Tongue (tissue), 3 donors: ENCODE measurements at places on chromosomes 1 and 21. TPM values are rescaled to one million over a fixed set of nuclear protein-coding genes. Genes with fewer than 3 reads are reported as not detected.

DNA sequence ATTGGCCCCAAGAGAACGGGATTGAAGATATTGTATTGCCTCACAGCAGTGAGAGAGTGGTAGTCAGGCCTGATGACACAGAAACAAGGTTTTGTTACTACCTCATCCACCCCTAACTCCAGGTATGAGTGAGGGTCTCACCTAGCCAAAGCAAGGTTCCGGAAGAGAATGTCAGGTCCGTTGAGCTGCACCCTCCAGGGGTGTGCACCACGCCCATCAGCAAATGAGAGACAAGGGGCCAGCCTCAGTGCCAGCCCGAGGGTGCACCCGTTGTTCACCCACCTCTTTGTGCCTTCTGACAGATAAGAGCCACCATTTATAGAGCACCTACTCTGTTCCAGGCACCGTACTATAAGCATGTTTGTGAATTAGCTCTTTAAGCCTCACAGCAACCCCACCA is 121.9 kb upstream of the IPO9 start:
- no peak for DNase-seq

DNA sequence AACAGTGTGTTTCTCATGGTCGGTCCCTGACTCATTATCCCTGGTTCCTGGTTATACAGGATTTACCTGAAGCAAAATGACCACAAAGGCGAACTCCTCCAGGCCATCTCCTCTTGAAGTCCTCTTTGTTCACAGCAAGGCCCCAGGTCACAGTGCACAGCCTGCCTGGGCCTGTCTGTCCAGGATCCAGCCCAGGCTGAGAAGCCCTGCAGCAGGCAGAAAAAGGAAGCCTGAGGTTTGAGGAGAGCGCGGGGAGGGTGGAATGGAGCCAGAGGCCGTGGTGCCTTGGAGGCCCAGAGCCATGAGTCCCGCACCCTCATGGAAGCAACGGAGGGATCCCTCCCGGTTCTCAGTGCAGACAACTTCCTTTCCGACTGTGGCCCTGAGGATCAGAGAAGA is 136.8 kb upstream of the IRF2BP2 start:
- DNase-seq: no peak

- peak; percentile 57 for DNase-seq
These were observed 294.5 kb downstream of the RRAGC start for GRCh38 chr1:38565020-38565491.

- DNase-seq: no peak
These were observed 182.6 kb upstream of the ARHGEF16 start for GRCh38 chr1:3271866-3272265.

GRCh38 chr21:23887725-23888306 is 1719.5 kb downstream of the MRPL39 start:
- DNase-seq: no peak

DNA sequence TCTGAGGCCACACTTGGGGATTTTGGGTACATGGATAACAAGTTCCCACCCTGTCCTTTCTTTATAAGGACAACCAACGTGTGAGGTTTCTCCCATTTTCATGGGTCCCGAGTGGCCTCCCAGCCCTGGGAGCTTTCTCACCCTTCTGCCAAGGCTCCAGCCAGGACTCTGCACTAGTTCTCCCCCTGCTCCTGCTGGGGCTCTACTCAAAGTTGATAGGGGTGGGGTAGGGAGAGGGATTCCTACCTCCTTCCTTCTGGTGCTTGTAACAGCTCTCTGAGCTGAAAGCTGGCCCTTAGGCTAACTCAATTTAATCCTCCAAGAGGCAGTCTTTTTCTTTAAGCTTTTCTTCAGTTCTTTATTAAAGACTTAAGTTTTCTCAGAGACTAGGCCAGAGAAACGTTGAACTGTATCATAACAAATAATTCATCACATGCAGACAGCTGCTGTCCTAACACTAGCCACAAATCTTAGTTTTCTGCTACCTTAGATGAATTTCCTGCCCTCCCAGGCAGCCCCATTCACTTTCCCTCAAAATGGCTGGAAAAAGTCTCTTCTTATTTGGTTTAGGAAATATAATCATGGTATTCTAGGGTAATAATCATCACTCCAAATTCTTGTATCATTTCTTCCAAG is 22.4 kb upstream of the DR1 start:
- DNase-seq: no peak

DNA sequence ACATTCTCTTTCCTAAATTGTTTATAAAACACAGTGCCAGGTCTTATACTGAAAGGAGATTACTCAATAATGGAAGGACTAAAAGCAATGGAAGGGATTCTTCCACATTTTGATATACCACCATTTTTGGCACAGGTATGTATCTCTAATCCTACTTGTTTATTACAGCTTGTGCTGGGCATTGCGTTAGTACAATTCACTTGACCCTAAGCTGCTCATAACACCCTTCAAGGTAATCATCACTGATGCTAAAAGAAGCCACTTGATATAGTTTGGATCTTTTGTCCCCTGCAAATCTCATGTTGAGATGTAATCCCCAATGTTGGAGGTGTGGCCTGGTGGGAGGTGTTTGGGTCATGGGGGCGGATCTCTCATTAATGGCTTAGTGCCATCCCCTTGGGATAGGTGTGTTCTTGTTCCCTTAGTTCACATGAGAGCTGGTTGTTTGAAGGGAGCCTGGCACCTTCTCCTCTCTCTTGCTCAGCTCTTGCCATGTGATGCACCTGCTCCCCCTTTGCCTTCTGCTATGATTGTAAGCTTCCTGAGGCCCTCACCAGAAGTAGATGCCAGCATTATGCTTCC is 71.1 kb downstream of the NIBAN1 start:
- no peak for DNase-seq

GRCh38 chr1:236072001-236072400 is 7.1 kb upstream of the NID1 start:
- DNase-seq: no peak

DNA sequence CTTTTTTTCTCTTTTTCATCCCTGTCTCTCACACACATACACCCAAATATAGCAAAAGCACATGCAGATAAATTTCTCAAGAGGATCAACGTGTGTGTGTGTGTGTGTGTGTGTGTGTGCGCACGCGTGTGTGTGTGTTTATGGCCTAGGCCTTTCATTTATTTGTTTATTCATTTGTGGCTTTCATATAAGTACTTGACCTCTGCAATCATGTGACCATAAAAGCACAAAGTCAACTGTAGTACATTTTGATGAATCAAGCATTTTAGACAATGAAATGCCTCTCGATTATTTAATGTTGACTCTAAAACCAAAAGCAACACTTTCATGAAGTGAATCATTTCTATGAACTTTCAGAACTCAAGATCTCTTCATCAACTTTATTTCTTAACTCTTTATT is 194.1 kb upstream of the ADGRL2 start:
- no peak for DNase-seq

GRCh38 chr1:242086093-242086492 is 87.2 kb upstream of the MAP1LC3C start:
- no peak for DNase-seq

DNA sequence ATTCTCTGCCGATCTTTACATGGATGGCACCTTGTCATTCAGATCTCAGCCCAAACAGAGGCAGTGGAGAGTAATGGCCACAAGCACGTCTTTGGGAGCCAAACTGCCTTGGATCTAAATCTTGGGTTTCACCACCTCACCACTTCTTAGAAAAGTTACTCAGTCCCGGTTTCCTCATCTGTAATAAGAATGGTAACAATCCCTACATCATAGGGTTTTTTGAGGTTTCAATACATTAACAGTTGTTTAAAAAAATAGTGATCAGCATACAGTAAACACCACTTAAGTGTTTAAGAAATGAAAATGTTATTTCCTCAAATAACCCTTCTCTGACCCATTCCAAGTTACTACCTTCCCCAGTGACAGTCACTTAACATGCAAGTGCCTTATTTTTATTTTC is 38.5 kb upstream of the KCNA3 start:
- no peak for DNase-seq

GRCh38 chr1:150572918-150573647 is 6.3 kb downstream of the MCL1 start:
- no peak for DNase-seq

FOXD3 gene
- 8.2 TPM for total RNA-seq

RIPPLY3 gene
- 0.72 TPM for total RNA-seq

KCNA3 gene
- total RNA-seq: 0.72 TPM

CFAP74 gene
- 0.62 TPM for total RNA-seq

SERTAD4 gene
- total RNA-seq: 7.0 TPM

GPX7 gene
- total RNA-seq: 138 TPM

GBP2 gene
- 11.8 TPM for total RNA-seq

MNDA gene
- 5.9 TPM for total RNA-seq
